ENCODE measurements at places on chromosomes 4 and X.

DNA sequence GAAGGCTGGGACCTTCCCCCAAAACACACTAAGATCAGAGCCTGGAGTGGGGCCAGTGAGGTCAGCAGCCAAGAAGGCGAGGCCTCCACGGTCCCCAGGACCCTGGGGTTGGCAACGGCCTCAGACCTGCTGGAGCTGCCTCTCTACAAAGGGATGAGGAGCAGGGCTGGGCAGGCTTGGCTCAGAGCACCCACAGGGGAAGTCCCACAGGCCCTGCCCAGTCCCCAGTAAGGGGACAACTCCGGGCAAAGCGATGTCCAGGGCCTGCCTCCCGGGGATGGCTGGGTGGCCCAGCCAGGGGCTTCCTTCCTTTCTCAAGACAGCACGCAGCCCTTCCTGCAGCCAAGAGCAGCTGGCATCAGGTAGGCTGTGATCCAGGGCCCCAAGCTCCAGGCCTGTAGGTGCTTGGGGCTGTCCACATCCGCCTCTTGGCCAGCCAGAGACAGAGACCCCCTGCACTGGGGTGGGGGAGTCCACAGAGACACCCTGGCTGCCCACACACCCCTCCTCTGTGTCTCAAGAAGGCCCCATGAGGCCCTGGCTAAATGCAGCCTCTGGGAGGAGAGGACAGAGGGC is 5.7 kb downstream of the MXD4 start:
- DNase-seq: no peak

GRCh38 chr4:113080050-113080449 is 30.6 kb downstream of the ANK2 start:
- no peak for DNase-seq

DNA sequence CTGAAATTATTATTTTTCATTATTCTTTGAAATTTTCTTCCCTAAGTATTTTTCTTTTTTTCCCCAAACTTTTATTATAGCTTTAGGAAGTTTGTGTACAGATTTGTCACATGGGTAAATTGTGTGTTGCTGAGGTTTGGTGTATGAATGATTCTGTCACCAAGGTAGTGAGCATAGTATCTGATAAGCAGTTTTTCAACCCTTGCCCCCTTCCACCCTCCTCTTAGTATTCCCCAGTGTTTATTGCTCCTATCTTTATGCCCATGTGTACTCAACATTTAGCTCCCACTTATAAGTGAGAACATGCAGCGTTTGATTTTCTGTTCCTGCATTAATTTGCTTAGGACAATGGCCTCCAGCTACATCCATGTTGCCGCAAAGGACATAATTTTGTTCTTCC is 103.9 kb upstream of the MAGEB2 start:
- no peak for DNase-seq

DNA sequence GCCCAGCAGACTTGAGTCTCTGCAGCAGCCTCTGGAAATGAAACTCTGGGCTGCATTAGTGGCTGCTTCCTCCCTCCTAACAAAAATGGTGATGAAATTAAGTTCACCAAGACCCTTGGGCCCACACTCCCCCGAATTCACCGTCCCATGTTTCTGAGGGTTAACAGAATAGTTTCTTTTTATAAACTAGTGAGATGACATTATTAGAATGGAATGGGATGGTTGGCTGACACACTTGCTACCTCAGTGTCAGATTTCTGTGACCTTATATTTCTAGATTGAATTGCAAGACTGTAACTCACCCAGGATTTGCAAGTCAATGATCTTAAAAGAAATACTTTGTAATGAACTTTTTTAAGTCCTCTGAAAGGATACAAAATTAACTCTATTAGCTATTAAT is 127.1 kb downstream of the SHROOM3 start:
- DNase-seq: no peak

DNA sequence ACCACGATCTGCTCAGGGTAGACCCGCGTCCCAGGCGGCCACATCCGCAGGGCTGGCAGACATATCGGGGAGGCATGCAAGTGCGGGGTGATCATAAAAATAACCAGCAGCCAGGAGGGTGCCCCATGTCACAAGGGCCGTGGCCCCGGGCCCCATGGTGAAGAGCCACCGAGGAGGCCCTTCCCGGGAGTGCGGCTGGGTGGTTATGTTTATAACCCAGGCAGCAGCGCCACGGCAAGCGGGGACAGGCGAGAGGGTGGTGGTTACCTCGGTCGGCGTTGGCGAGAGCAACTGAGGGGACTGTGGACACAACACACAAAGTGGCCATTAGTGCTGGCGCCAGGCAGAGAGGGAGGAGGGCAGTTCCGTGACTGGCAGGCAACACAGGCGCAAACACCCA is 92.7 kb upstream of the AFAP1 start:
- no peak for DNase-seq

DNA sequence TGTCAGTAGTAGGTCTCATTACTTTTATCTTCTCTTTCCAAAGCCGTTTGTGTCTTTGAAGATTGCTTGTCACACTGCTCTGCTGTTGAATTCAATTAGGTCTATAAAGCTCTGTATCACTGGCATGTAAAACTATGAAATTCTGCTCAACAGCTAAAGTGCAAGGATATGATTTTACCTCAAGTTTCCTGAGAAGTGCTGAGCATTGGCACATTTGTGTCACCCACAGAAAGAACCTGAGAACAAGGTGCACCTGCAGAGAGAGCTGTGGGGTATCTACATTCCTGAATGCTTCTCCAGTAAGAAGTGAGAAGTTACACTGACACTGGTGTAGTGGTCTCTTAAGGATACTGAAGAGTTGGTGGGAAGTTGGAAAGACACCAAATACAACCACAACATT is 274.0 kb downstream of the INPP4B start:
- no peak for DNase-seq

DNA sequence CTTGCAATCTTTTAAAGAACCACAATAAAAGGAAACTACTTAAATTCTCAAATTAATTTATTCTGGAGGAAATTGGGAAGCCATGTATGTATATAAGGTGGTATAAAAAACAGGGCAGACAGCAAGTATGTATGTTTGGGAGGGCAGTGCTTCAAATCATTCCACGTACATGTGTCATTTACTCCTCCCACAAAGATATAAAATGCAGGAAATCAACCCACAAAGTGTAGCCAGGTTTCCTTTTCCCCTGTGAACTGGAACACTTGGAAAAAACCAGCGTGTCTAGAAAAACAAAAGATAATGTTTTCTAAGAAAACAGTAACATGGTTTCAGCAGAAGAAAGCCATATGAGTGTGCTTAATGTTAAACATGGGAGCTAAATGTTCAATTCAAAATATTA is 156.7 kb upstream of the FAM47A start:
- DNase-seq: no peak

- peak; percentile 78 for DNase-seq
Measured at GRCh38 chr4:24930151-24930550, 17.3 kb upstream of the CCDC149 start.

DNA sequence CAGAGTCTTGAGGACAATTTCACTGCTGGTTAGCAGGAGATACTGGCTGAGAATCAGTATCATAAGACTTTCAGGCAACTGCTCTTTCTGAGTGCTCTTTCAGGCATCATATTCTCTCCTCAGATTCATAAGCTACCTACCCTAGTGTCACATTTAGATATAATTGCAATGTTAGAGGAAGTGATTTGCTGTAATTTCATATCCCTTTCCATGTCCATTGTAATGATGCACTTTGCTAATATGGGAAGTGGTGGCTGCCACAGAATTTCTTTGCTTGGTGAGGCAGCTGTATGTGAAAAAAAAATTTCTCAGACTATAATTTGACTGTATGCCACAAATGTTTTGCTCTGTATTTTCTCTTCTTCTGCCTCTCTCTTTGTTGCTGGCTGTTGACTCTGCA is 63.3 kb downstream of the DOCK11 start:
- DNase-seq: peak; percentile 38

- peak; percentile 28 for DNase-seq
Measured at GRCh38 chrX:13597874-13598273, 28.5 kb downstream of the EGFL6 start.

GRCh38 chr4:84483688-84484087 is 15.4 kb downstream of the NKX6-1 start:
- no peak for DNase-seq

GRCh38 chr4:95524729-95525128 is 24.0 kb downstream of the UNC5C start:
- no peak for DNase-seq

- DNase-seq: no peak
Measured at GRCh38 chr4:108831291-108831690, 68.4 kb upstream of the ETNPPL start.

GRCh38 chr4:118390121-118390520 is 37.3 kb upstream of the PRSS12 start:
- no peak for DNase-seq

DNA sequence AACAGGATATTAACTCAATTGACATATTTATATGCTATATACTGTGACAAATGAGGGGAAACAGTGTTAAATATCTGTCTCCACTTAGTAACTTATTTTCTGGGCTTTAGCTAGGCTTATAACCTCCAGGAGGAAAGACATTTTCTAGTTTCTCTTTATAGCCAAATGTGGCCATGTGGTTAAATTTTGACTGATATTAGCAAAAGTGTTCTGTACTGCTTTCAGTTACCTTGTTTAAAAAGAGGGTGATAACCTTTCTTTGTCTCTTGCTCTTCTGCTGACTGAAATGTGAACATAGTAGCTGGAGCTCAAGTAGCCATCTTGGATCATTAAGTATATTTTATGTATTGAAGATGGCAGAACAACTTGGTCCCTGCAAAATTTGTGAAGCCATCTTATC is 253.7 kb downstream of the PDHA2 start:
- no peak for DNase-seq

- DNase-seq: no peak
Measured at GRCh38 chr4:94758141-94758699, 465 bp downstream of the BMPR1B start.

DNA sequence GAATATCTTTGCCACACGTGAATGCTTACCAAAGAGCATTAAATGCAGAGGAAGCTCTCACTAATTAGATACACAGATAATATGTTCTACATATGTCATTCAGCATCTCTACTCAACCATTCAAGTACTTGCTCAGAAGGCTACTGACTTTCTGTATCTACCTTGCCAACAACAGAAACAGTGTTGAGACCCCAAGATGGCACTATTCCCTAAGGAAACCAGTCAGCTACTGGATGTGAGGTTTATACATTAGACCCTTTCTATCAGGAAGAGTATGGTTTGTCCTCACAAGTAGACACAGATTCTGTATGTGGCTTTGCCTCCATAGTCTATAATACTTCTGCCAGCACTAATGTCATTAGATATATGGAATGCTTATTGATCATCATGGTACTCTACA is 443.9 kb upstream of the INTU start:
- no peak for DNase-seq

- peak; percentile 81 for DNase-seq
Measured at GRCh38 chr4:40316782-40317635, 18.1 kb upstream of the CHRNA9 start.

DNA sequence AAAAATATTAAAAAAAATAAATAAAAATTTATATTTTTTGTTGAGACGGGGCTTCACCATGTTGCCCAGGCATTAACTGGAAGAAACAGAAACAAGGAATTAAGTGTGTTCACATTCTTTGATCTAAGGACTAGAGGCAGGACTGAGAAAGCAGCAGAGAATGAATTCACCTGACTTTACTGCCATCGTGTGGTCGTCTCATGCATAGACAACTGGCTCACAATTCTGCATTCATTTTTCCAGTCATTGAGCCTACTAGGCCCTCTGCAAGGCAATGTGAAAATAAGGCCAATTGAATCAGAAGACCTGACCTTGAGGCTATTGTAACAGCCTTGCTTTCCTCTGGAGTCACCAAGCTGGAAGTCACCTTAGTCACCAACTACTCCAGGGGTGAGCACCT is 37.4 kb downstream of the LHFPL1 start:
- peak; percentile 51 for DNase-seq

GRCh38 chr4:42917296-42917695 is 24.8 kb downstream of the GRXCR1 start:
- no peak for DNase-seq

DNA sequence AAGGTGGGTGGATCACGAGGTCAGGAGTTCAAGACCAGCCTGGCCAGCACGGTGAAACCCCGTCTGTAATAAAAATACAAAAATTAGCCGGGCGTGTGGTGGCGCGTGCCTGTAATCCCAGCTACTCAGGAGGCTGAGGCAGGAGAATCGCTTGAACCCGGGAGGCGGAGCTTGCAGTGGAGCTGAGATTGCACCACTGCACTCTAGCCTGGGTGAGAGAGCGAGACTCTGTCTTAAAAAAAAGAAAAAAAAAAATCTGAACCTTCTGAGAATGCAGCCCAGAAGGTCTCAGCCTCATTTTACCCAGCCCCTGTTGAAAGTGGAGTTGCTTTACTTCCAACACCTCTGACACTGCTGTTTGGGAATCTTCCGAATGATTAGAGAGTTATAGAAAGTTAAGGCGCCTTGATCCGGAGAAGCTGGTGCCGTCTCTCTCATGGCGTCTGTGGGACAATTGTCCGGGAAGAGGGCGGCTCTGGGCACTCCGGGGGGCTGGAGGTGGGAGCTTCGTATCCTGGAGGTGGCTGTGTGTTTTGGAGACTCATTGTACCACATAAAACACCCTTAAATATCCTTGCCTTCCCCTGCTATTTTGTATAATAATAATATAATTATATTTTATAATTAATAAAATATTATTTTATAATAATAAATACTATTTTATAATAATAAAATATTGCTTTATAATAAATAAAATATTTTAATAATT is 92.7 kb upstream of the PPP2R3B start:
- DNase-seq: no peak

GRCh38 chrX:152893980-152894610 is 3.8 kb upstream of the ZNF185 start:
- DNase-seq: no peak

- no peak for DNase-seq
Measured at GRCh38 chrX:25039036-25039435, 23.3 kb upstream of the ARX start.

DNA sequence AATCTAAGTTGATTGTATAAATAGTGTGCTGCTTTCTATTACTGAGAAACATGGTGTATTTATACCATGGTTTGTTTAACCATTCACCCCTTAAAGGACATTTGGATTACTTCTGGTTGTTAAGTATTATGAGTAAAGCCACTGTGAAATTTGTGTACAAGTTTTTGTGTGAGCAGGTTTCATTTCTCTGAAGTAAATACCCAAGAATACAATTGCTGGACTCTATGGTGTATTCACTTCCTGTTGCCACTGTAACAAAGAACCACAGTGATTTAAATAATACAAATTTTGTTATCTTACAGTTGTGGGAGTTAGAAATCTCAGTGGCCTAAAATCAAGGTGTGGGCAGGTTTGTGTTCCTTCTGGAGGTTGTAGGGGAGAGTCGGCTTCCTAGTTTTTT is 869.6 kb downstream of the CCSER1 start:
- DNase-seq: no peak

GRCh38 chr4:53637348-53637747 is 46.1 kb upstream of the LNX1 start:
- no peak for DNase-seq

GRCh38 chrX:128078545-128078944 is 26.3 kb upstream of the ACTRT1 start:
- DNase-seq: no peak

GRCh38 chr4:138404251-138404650 is 162.1 kb upstream of the SLC7A11 start:
- DNase-seq: peak; percentile 44

DNA sequence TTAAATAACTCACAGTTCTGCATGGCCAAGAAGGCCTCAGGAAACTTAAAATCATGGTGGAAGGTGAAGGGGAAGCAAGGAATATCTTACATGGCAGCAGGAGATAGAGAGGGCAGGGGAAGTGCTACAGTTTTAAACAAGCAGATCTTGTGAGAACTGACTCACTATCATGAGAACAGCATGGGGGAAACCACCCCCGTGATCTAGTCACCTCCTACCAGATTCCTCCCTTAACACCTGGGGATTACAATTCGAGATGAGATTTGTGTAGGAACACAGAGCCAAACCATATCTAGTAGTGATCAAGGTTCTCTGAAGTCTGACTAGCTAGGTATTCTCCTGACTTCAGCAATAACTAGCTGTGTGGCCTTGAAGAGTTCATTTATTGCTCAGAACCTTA is 56.0 kb downstream of the BANK1 start:
- DNase-seq: no peak
